ENCODE measurements at places on chromosomes 16 and 17.

- no peak for DNase-seq
Measured at GRCh38 chr16:79257953-79258490, 342.5 kb downstream of the MAF start.

DNA sequence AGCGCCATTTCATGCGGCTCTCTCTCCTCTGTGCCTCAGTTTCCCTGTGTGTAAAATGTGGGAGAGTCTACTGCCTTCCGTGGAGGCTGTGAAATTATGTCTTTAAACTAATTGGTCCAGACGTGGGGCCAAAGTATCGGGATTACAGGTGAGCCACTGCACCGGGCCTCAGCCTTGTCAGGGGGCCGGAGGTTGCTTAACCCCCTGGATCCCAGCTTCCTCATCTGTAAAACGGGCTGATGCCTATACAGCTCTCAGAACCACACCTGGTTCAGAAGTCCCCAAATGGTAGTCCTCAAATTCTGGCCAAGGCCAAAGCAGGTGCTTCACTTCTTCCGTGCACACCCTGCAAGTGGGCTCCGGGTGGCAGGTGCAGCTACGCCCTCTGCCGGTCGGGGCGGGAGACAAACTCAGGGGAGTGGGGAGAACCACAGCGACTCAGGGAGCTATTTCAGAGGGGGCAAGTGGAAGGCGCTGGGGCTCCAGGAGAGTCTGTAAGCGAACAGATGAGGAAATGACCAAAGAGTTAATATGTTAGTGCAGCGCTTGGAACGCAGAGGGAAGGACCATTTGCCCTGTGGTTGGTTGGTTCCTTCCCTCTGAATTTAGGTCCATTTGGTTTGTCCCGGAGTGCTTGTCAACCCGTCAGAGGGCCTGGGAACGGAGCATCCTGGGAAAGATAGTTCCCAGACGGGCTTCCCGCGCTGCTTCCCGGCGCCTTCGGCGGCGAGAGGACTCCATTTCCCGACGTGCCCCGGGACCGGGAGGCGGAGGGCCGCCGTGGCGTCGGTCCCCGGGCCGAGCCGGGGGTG, at the start of gene MGRN1:
MGRN1 (plus strand) TSS at position 812 of the 812 bp plus-strand sequence. CDS start 135 bp downstream, outside the sequence.
- DNase-seq: peak; percentile 91

- DNase-seq: no peak
Measured at GRCh38 chr16:74485916-74486315, 64.6 kb upstream of the CLEC18B start.

- no peak for DNase-seq
Measured at GRCh38 chr17:56978441-56979090, 635 bp downstream of the SCPEP1 start.

- DNase-seq: no peak
Measured at GRCh38 chr16:89823087-89823823, 5.0 kb upstream of the SPIRE2 start.

- no peak for DNase-seq
Measured at GRCh38 chr17:80519091-80519781, 25.4 kb upstream of the RPTOR start.

- no peak for DNase-seq
Measured at GRCh38 chr17:27610304-27610677, 20.7 kb upstream of the LGALS9 start.
